ENCODE measurements at places on chromosomes 2 and 18.

DNA sequence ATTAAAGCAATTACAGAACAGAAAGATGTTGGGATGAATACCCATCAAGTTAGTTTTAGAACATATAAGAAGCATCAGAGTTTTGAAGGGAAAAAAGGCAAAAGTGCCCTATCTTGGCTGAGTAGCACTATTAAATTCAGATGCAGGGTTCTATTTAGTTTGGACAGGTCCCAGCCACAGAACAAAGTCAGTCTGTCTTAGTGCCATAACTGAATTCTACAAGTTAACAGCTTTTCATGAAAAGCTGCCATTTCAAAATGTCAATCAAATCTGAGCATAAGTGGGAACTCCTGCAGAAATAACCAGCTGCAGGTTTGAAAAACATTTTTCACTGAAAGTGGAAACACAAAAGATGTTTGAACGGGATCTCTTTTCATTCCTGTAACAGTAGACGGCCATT, 160.4 kb downstream of the SRBD1 start:
- DNase-seq, result no peak

GRCh38 chr2:241794250-241794823, 14.7 kb upstream of the NEU4 start:
- DNase-seq, result no peak

DNA sequence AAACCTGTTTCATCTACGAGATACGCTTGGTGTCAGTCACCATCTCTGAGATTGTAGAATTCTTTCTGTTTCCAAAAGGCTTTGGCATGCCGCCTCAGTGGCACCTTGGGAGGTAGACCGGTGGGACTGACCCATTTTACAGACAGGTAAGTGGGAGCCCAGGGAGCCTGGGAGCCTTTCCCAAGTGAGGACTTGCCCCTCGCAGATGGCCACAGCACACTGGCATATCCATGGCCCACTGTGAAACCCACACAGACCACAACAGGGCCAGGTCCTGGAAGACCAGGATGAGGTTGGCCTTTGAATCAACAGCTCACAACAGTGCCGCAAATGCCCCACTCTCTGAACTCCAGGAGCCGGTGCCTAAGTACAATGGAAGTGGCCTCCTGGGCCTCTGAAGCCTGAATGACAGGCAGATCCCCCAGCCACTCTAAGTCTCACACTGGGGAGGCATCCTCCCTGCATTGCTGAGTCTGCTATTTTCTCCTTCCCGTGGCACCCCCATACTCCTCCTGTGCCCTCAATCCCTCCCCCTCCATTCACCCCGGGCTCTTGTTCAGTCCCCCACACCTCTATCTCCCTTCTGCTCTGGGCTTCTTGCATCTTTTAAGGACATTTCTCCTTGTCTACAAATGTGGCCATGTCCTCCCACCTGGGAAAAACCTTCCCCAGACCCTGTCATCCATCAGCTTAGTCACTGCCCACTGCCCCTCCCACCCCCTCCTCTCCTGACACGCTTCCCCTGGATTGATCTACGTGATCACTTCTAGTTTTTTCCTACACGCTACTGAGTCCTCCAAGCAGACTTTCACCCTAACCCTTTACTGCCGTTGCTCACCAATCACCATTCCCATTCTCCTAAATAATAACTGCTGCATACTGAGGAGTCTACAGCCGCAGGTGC, 26.2 kb downstream of the CENPA start:
- no peak for DNase-seq

- DNase-seq, result no peak
These were observed 122.5 kb downstream of the SPTBN1 start for GRCh38 chr2:54578648-54579045.

- DNase-seq, result no peak
These were observed 301.9 kb downstream of the ZNF407 start for GRCh38 chr18:74899554-74899953.

GRCh38 chr2:29377788-29378187, 262.6 kb downstream of the CLIP4 start:
- DNase-seq, result no peak

DNA sequence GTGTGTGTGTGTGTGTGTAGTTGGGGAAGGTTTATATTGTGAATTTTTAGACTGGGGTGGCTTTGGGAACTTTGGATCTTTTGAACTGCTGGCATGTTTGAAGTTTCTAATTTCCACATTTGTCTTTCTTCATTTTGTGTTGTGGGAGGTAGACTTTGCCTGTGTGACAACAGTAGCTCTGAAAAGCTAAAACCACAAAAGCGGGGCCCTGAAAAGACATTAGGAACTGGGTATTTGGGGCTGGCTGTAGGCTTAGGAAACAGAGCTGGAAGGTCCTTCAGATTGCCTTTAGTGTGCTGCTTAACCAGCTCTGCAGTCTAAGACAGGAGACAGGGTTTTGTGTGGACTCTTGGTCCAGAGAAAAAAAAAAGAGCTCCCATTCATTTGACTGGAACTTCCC, 27.2 kb upstream of the DOCK10 start:
- DNase-seq, result no peak
